ENCODE measurements at places on chromosomes 7 and 10. TPM values are rescaled to one million over a fixed set of nuclear protein-coding genes. Genes with fewer than 3 reads are reported as not detected.

GRCh38 chr7:91685544-91685943 lies 195.0 kb downstream of the MTERF1 start:
- DNase-seq, result no peak

DNA sequence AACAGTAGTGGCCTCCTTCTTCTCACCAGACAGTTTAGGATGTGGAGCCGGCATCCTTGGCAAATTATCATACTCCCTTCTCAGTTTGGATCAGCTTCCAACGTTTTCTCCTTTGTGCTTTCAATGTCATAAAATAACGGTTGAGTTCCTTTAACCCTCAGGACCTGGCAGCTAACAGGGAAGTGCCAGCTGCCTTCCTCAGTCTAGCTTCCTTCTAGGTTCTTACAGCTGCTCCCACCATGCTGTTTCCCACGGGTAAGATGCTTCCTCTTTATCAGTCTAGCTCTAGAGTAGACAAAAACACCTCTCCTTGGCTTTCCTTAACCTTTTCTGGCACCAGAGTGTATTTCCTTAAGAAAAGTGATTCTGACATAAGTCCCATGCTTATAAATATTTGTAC lies 33.2 kb downstream of the BLVRA start:
- DNase-seq, result no peak

ATRNL1 gene
- total RNA-seq, result 7.1 TPM

DNA sequence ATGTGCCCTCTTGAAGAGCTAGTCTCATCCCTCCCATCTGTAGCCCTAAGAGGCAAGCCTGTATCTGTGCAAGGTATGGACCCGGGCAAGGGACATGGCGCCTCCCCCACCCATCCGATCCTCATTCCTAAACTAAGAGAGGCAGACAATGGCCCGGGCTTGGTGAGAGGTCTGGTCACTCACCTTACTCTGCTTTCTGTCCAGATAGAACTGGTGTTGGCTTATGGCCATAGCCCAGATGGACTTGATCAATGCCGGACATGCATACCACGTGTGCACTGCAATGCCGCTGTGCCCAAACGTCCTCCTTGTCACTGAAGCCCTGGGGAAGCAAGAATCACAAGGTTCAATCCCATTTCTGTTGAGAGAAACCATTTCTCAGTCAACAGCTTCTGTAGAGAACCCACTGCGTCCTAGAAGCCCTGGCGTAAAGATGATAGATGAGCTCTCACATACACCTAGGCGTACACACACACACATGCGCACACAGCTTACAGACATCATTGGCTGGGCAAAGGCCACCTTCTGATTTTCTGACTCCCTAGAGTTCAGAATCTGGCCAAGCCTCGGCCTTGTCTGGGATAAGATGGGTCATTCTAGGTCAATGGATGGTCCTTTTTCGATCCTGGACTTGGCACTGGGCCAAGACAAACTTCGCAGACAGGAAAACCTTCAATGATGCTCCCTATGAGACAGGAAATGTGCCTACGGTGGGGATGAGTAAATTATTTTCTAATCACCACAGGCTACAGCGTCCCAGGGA lies 114.6 kb downstream of the PRPF18 start:
- no peak for DNase-seq

DNA sequence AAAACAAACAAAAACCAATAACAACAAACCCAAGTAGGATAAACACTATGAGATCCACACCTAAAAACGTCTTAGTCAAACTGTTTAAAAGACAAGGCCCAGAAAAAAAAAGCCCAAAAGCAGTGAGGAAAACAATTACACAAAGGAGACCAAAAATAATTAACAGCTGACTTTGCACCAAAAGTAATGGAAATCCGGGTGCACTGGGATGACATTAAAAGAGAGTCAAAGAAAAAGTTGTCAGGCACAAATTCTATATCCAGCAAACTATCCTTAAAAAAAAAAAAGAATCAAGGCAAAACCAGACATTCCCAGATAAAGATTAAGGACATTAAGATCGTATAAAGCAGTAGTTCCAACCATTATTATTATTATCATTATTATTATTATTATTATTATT lies 7.9 kb upstream of the ANKRD26 start:
- DNase-seq, result no peak

DNA sequence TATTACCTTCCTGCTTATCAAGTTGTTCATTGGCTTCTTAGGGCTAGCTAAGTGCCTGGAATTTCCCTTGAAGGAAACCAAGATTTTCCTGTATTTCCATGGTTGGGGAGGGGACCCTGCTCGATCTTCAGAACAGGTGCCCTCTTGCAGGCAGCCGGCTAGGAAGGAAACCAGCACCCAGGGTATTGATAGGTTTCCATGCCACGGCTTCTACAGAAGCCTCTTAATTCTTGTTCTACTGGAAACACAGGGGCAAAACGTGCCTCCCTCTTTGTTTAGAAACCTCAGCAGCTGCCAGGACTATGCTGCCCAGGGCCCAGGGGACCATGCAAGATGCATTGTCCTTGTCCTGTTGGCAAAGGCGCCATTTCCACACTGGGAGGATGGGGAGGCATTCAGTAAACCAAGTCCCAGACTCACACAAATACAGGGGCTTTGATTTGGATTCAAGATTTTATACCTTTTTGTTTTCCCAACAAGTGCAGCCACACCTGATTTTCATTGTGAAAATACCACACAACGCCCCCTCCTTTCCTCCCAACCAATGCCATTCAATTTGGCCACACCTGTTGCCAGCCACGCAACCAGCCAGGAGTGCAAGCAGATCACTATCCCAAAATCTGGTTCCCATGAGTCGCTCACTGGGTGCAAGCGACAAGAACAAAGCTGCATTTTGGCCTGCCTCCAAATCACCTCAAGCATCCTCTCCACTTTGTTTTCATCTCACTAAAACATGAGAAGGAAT lies 29.6 kb downstream of the C10orf71 start:
- DNase-seq, result no peak

- no peak for DNase-seq
Observed at GRCh38 chr10:133278577-133279265, 2.1 kb upstream of the ADAM8 start.

ZMYND11 gene
- total RNA-seq, result 80.7 TPM

ITGA8 gene
- total RNA-seq, result 22.1 TPM

- peak; percentile 83 for DNase-seq
Observed at GRCh38 chr10:124917428-124918190, 24.3 kb upstream of the ZRANB1 start.

DLX6 gene
- total RNA-seq, result 0.13 TPM

DNA sequence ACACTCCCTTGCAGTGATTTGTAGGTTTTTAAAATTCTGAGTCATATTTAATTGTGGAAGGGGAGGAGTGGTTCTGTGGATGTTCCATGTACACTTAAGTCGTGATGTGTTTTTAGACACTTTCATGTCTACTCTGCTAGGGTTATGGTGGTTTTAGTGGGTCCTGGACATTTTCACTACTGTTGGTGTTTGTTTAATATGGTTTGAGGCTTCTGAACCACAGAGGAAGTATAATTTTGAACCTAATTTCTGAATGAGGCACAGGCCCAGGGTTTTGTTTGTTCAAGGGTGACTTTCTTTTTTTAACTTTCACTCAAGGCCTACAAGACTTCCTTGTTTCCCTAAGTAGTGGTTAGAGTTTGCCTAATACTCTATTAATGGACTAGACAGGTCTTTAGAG lies 13.3 kb downstream of the SLC26A5 start:
- no peak for DNase-seq

ACHE gene
- 3.6 TPM for total RNA-seq

All from kidney (tissue), 22 donors.